ENCODE measurements at places on chromosomes 5 and 9.

DNA sequence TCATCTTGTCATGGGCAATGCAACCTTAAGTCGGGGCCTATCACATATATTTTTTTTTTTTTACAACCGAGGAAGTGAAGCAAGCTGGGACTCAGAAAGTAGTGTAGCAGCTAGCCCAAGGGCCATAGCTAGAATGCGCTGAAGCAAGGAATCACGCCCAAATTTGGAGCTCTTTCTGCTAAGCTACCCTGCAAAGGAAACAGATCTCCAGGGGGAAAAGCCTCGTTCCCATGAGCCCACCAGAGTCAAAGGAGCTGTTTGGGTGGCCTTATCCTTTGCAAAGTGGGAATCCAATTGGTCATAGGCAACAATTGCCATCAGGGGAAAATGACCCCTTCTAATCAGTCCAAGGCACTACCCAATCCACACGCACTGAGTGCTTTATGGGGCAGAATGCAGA lies 390.4 kb downstream of the EBF1 start:
- no peak for DNase-seq

DNA sequence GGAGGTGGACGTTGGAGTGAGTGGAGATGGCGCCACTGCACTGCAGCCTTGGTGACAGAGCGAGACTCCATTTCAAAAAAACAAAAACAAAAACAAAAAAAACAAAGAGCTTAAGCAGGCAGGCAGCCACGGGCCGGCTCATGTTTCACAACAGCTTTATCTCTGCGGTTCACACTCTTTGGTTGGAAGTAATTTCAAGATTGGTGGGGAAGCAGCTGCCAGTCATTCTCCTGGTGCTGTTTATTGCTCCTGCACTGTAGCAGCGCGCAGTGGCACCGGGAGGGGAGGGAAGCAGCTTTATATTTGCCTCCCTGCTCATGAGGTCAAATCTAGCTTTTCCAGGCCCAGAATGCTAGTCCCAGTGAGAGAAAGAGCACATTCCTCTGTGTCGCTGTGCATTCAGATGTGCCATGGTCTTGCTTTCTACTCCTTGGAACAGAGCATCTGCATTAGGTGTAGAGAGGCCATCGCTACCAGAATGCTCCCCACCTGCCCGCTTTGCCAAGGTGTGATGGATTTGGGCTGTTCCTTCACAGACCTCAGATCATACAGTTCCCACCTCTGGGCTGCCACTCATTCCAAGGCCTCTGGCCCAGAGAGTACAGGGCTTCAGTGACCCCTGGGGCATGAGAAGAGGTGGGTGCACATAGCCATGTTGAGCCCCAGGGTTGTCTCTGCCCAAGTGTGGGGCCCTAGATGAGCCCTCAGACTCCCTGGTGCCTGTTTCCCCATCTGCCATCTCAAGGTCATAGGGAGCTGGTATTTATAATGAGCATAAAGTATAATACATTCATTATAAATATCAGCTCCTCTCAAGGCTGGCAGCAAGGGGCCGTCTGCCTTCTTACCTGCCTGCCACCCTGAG lies 270.4 kb downstream of the MED10 start:
- DNase-seq: no peak

GRCh38 chr5:145104106-145104505 lies 731.0 kb downstream of the PRELID2 start:
- no peak for DNase-seq

GRCh38 chr9:98335661-98336060 lies 80.2 kb upstream of the TBC1D2 start:
- no peak for DNase-seq

DNA sequence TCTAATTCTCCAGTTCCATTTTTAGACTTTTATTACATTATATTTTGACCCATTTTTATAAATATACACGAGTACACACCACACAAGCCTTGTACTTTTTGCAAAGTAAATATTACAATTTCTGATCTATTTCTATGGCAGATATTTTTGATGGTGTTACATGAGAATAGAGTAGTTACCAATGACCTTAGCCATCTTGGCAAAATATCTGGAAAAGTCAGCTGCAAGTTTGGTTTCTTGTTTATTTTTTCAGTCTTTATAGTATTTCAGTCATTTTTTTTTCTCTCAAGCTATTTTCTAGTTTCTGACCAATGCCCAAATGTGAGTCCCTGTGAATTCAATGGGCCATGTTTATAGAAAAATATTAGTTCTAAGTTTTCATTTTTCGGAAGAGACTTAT lies 64.0 kb upstream of the TMC1 start:
- DNase-seq: no peak

DNA sequence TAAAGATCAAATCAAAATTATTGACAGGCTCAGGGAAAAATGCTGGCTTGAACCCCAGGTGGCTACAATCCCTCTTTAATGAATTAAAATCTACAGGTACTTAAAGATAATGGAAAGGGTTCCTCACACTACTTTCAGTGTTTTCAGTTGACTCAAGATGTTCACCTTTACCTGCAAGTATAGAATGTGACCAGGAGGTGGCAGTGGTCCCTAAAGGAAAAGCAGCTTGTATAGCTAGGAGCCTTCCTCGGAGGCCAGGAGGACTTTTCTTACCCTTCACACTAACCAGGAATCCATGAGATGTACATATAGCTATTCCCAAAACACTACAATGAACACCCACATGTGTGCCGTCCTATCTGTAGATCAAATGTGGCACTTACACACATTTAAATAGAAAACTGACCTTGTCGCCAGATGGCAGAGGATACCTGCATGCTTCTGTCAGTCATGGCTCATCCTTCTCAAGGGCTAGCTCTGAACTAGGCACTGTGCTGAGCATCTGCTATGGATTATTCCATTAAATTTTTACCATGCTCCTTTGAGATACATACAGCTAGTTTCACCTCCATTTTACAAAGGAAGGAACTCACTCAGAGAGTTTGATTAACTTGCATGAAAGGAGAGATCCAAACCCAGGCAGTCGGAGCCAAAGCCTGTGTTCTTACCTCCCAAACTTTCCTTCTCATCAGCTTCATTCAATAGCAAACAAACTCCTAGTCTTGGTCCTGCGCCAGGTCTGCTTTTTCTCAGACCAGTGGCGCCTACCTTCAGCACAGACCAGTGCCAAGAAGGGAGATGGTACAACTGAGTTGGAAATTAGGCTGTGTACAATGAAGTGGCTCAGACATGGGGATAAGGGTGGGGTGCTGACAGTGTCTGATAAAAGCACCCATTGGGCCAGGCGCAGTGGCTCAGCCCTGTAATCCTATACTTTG lies 24.5 kb downstream of the C9orf152 start:
- DNase-seq: peak; percentile 50

- no peak for DNase-seq
These were observed 48.2 kb upstream of the JAK2 start for GRCh38 chr9:4936823-4937222.

DNA sequence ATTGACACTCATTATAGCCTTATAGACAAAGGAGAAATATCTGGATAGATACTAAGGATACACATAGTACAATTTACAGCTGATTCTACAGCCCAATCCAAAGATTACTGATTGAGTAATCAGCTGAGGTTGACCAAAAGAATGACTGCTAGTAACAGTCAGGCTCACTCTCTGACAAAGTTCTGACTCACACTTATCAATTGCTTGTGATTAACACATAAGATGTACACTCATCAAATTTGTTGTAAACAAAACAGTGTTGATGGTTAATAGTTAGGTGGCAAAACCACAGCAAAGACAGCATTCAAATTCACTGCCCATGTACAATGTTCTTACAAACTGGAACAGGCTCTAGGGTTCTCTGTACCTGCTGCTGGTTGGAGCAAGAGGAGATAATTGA lies 422.7 kb downstream of the TLE1 start:
- no peak for DNase-seq

- no peak for DNase-seq
These were observed 17.3 kb upstream of the TMOD1 start for GRCh38 chr9:97484134-97484533.

GRCh38 chr9:136907011-136907914 lies 20.9 kb downstream of the TRAF2 start:
- DNase-seq: no peak

DNA sequence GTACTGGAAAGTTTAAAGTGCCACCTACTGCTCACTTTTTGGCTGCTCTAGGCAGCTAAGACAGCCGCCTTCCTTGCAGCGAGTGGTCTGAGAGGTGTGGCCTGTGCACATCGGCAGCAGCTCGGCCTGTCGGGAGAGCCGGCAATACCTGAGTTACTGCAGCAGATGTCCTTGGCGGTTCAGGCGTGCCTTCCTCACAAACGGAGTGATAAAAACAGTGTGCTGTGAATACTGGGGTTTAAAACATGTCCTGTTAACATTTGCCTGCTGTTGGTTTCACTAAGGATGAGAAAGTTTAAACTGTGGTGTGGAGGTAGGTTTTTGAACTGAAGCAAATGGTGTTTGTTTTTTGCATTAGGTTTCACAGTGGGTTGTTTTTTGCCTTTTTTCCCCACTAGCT lies 12.9 kb downstream of the TRAF2 start:
- DNase-seq: no peak

- no peak for DNase-seq
These were observed 535.8 kb downstream of the SEMA5A start for GRCh38 chr5:9009931-9010651.

GRCh38 chr5:40025586-40025985 lies 600.8 kb upstream of the DAB2 start:
- no peak for DNase-seq

DNA sequence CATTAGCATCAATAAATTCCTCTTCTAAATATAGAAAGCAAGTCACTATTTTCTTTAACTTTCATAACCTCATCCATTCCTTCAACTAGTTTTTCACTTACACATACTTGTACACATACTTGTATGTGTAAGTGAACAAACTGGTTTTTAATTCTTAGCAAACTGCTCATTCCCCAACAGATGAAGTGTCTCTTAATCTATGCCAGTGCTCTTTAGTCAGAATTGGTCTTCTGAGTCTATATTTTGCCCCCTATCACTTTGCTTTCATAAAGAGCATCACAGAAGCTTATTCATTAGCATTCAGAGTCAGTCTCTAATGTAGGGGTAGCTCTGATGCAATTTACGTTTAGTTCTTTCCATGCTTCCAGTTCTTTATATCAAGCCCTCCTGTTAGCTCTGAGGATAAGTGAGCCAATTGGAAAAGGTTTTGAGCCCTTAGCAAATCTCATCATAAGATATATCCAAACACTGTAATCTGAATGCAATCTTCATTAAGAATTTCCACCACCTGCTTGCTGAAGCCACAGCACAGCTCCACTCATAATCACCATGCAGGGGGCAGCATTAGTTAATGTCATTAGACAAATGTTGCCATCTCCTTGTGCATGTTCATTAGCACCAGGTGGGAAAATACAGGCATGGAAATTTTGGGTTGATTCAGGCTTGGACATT lies 178.5 kb upstream of the SLC24A2 start:
- no peak for DNase-seq

- no peak for DNase-seq
These were observed at the start of gene C6 for GRCh38 chr5:41213340-41213739. TSS of gene C6 (minus strand) at chr5:41213532. CDS start at chr5:41203230, 10,302 bp downstream.

DNA sequence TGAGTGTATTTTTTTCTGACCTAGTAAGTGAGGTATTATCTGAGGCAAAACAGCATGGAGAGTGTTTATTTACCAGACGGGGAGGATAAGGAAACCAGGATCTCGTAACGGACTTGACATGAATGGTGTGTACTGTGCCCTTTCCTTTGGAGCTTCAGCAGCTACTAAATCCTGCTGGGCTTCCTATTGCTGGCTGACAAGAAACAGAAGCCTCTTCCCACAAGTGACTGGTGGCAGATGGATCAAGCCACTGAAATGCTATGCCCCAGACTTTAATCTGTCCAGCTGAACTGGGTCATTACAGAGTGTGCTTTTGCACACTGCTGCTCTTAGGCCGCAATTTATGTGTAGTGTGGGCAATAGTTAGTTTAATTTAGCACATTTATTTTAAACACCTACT lies 162.7 kb upstream of the MRPS30 start:
- DNase-seq: no peak

GRCh38 chr5:77774981-77775789 lies 954 bp downstream of the TBCA start:
- no peak for DNase-seq

DNA sequence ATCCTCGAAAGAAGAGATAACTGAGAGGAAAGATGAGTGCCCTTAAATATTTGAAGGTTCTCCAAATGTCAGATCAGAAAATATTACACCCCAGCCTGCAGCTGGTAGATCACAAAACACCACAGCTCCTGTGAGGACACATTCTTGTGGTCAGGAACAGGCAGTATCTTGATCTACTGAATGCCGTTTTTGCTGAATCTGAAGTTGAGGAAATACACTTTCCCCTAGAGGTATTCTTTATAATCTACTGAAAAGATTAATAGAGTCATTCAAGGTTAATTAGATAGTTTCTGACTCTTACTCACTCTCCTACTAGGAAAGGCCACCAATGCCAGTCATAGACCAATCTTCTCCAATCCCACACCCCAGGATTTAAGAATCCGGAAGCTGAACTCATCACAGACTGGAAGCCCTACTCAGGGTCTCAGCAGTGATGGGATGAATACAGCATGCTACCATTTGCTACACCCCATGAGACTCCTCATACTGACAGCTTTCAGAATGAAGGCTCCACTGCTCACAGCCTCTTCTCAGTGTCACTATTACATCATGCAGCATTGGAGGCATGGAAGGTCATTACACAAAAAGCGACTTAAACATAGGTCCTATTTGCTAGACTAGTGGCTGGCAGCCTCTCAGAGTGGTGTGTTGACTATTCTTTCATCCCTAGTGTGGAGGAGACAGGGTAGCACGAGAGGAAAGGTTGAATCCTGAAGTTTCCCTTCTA lies 143.9 kb upstream of the SLC1A3 start:
- no peak for DNase-seq

- no peak for DNase-seq
These were observed 51.7 kb downstream of the SHB start for GRCh38 chr9:38017149-38017884.

GRCh38 chr9:99046542-99047071 lies 58.3 kb upstream of the TGFBR1 start:
- DNase-seq: no peak

DNA sequence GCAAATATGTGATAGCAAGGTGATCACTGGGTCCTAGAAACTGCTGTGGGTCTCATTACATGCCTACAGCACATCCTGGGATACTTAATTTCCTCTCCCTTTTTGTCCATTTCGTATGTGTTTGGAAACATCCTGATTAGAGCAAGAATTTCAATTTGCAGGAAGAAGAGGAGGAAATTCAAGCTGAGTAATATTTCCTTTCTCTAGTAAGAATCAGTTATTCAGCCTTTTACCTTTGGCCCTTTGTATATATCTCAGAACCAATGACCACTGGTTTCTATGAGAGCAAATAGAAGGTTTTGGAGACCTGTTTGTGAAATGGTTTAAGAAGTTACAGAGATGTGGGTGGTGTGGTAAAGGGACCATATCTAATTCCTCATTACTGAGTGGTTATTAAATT lies 171.6 kb downstream of the RMI1 start:
- DNase-seq: no peak

- DNase-seq: no peak
These were observed 10.9 kb upstream of the PCDHB1 start for GRCh38 chr5:141040093-141040770.

GRCh38 chr9:128770286-128771030 lies 1.3 kb downstream of the ZER1 start:
- no peak for DNase-seq

- DNase-seq: no peak
These were observed 73.1 kb downstream of the ARHGAP26 start for GRCh38 chr5:142842994-142843905.

Data from CD4-positive, alpha-beta T cell treated with Interleukin-1 beta for 1 hour (primary cell).